ENCODE measurements at places on chromosomes 3 and 15. TPM values are rescaled to one million over a fixed set of nuclear protein-coding genes. Genes with fewer than 3 reads are reported as not detected.

DNA sequence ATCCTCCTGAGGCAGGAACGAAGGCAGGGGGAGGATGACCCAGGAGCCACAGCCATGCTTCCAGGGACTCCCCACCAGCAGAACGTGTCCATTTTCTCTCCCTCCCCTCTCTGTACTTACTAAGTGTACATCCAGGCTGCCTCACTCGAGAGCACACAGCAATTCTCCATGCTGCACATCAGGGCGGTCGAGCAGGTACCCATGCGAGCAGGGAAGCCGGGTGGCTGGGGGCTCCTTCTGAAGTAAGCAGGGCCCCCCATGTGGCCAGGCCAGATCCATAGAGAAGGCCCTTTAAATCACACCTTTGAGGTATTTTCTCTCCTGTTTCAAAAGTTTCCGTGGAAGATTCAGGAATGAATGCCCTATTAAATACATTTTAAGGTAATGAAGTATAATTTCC is 41.2 kb upstream of the SLC6A11 start:
- H3K4me1 ChIP-seq, result no peaks in the 10 kb centered on the region
- no peaks in the 10 kb centered on the region for H3K36me3 ChIP-seq
- DNase-seq, result peak; percentile 4

GRCh38 chr3:126718561-126719445 is 14.8 kb downstream of the CHCHD6 start:
- H3K27ac ChIP-seq, result no peak overlapping the region
- no peak for DNase-seq

GRCh38 chr3:69770976-69771634 is 31.8 kb downstream of the MITF start:
- H3K27ac ChIP-seq, result no peak overlapping the region
- no peak for DNase-seq
- H3K27me3 ChIP-seq, result no peaks in the 10 kb centered on the region
- no peaks in the 10 kb centered on the region for H3K36me3 ChIP-seq

DNA sequence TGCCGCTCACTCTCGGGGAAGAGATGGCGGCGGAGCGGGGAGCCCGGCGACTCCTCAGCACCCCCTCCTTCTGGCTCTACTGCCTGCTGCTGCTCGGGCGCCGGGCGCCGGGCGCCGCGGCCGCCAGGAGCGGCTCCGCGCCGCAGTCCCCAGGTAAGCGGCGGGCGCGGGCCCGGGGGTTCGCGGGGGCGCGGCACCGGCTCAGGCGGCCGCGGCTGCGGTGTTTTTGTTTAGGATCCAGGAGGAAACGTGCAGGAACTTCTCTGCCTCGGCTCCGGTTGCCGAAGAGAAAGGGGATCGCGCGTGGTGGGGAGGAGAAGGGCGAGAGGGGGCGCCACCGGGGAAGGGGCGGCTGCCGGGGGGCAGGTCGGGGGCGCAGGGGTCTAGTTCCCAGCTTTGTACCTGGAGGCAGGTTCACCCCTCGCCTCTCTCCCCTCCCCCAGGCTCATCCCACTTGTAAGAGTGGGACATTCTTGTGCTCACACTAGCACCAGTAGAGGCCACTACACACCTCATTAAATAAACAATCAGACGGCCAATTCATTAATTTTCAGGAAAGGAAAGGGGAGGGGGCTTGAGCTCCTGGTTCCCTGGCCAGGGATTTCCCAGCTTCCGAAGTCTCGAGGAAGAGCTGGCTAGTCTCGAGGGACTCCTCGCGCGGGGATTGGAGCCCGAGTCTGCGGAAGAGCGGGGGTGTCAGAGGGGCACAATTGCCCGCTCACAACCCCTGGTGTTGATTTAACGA is 562 bp downstream of the NEO1 start:
- H3K36me3 ChIP-seq, result no peaks in the 10 kb centered on the region
- peaks cover 31% of the 10 kb centered on the region for H3K27me3 ChIP-seq
- H3K4me1 ChIP-seq, result peaks cover 13% of the 10 kb centered on the region
- DNase-seq, result peak; percentile 31

GRCh38 chr3:193917158-193917557 is 218.8 kb upstream of the HES1 start:
- no peak overlapping the region for H3K27ac ChIP-seq
- no peak overlapping the region for H3K4me3 ChIP-seq
- peaks cover 13% of the 10 kb centered on the region for H3K27me3 ChIP-seq
- no peak for DNase-seq
- no peaks in the 10 kb centered on the region for H3K4me1 ChIP-seq

Gene CHRNA7
- 0.55 TPM for total RNA-seq

Gene C15orf61
- 5.7 TPM for total RNA-seq

- H3K4me1 ChIP-seq, result peaks cover 61% of the 10 kb centered on the region
- H3K27me3 ChIP-seq, result no peaks in the 10 kb centered on the region
- no peak overlapping the region for H3K4me3 ChIP-seq
- H3K36me3 ChIP-seq, result peaks cover 47% of the 10 kb centered on the region
These were observed 9.6 kb downstream of the SQOR start for GRCh38 chr15:45644437-45644836.

- H3K27ac ChIP-seq, result no peak overlapping the region
- H3K4me1 ChIP-seq, result no peaks in the 10 kb centered on the region
- H3K4me3 ChIP-seq, result no peak overlapping the region
- peaks cover 2% of the 10 kb centered on the region for H3K27me3 ChIP-seq
- no peak for DNase-seq
These were observed 67.0 kb upstream of the SLC25A26 start for GRCh38 chr3:66153481-66154443.

GRCh38 chr3:177672252-177672911 is 475.1 kb upstream of the TBL1XR1 start:
- no peaks in the 10 kb centered on the region for H3K27me3 ChIP-seq
- no peaks in the 10 kb centered on the region for H3K36me3 ChIP-seq
- no peak overlapping the region for H3K4me3 ChIP-seq
- H3K27ac ChIP-seq, result no peak overlapping the region
- DNase-seq, result no peak
- H3K4me1 ChIP-seq, result peaks cover 2% of the 10 kb centered on the region

Gene ZPLD1
- total RNA-seq, result not detected

DNA sequence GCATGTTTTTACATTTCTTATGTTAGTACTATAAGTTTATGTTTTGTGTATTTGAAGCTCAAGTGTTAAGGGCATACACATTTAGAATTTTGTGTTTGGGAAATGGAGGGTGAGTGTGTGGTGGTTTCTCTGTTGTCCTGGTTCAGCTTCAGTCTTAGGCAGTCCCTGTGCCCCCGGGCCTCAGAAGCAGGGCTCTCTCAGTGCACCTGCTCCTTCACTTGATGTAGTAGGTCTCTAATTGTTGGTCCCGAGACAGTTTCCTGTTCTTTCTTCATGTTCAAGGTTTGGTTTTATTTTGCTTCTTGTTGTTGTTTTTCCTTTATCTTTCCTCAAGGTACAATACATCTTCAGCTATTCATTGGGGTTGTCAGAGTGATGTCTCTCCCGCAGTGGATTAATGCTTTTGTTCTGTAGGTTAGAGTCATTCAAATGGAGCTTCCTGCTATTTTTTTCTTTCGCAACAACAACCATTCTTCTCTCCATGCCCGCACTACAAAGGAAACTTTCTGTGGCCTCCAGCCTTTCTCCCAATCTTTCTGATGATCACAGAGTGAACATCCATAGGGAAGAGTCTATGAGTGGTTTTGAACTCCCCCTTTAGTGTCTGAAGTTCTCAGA is 177.8 kb upstream of the GOLGA6L4 start:
- H3K4me3 ChIP-seq, result no peak overlapping the region
- H3K4me1 ChIP-seq, result no peaks in the 10 kb centered on the region
- H3K27ac ChIP-seq, result no peak overlapping the region
- no peaks in the 10 kb centered on the region for H3K36me3 ChIP-seq
- no peaks in the 10 kb centered on the region for H3K27me3 ChIP-seq

DNA sequence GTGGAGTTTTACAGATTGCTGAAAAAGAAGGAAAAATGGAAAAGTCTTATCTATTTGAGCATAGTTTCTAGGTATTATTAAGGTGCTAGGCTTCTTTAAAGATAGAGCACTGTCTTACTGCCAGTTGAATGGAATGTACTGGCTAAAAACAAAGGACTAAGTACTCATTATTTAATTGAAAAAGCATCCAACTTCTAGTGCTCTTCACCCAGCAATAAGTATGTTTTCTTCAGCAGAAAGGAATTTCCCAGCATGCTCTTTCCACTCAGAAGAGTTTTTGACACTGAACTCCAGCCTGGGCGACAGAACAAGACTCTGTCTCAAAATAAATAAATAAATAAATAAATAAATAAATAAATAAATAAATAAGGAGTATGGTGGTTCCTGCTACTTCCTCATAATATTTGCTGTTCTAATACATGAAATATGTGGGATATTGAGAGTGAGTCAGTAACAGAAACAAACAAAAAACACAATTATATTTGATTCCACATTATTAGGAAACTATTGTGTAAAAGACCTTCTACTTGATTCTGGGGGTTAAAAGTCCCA is 70.6 kb downstream of the ATP13A4 start:
- no peaks in the 10 kb centered on the region for H3K4me1 ChIP-seq
- no peak overlapping the region for H3K27ac ChIP-seq
- no peak for DNase-seq
- H3K4me3 ChIP-seq, result no peak overlapping the region
- H3K27me3 ChIP-seq, result no peaks in the 10 kb centered on the region
- H3K36me3 ChIP-seq, result no peaks in the 10 kb centered on the region

Gene ELL3
- 3.1 TPM for total RNA-seq

Gene AP3B2
- not detected for total RNA-seq

- no peak overlapping the region for H3K4me3 ChIP-seq
- H3K27me3 ChIP-seq, result peaks cover 51% of the 10 kb centered on the region
- H3K36me3 ChIP-seq, result no peaks in the 10 kb centered on the region
- no peak overlapping the region for H3K27ac ChIP-seq
- no peaks in the 10 kb centered on the region for H3K4me1 ChIP-seq
These were observed 7.7 kb upstream of the KCTD6 start for GRCh38 chr3:58484045-58484721.

Gene EXD1
- total RNA-seq, result not detected

Data from activated CD8-positive, alpha-beta T cell treated with anti-CD3 and anti-CD28 coated beads, Interleukin-2, amount 10 ng/mL, durations not matched to agents 7 days and 5 days (primary cell).